Epithelial cell of proximal tubule (primary cell): ENCODE measurements at places on chromosomes 5 and 9. TPM values are rescaled to one million over a fixed set of nuclear protein-coding genes. Genes with fewer than 3 reads are reported as not detected.

DNA sequence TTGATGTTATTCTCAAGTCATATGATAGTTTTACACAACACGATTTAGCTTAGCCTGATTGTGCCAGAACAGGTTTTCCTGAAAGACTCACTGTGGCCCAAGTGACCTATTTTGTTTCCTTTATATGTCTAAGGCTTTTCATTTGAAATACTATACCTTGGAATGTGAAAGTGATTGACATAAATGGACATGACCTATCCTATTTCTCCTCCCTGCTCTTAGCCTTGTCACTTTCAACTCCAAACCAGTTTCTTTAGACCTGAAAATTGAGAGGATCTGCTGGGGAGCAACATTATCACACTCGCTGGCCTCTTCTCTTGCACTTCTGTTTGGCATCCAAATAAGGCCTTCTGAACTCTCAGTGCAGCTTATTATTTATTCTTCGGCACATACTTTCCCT is 496.8 kb downstream of the MAT2B start:
- DNase-seq: no peak

DNA sequence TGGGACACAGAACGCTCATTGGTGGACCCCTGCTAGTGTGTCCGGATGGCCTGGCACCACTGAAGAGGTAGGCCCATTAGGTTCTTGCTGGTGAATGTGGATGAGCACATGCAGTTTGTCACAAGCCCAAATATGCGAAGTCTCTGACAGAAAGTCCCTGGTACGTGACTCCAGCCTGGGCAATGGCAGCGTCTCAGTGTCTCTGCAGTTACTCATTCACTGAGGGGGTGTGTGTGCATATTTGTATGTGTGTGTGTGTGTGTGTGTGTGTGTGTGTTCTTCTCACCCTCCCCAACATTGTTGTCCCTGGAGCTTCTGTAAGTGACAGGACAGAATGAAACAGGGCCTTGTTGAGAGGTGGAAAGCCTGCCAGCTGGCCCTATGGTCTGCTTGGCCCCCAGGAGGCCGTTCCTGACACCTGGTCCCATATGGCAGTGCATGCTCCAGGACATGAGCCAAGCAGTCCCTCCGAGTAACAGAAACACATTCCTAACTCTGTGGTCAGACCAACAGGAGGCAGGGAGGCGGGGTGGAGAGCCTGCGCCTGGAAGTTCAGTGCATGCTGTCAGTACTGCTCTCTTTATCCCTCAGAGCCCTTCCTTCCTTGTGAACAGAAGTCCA is 169.9 kb downstream of the SLC28A3 start:
- DNase-seq: peak; percentile 89

The FAM153A gene
- 0.12 TPM in 1 of 2 replicates, not detected in the other for total RNA-seq

DNA sequence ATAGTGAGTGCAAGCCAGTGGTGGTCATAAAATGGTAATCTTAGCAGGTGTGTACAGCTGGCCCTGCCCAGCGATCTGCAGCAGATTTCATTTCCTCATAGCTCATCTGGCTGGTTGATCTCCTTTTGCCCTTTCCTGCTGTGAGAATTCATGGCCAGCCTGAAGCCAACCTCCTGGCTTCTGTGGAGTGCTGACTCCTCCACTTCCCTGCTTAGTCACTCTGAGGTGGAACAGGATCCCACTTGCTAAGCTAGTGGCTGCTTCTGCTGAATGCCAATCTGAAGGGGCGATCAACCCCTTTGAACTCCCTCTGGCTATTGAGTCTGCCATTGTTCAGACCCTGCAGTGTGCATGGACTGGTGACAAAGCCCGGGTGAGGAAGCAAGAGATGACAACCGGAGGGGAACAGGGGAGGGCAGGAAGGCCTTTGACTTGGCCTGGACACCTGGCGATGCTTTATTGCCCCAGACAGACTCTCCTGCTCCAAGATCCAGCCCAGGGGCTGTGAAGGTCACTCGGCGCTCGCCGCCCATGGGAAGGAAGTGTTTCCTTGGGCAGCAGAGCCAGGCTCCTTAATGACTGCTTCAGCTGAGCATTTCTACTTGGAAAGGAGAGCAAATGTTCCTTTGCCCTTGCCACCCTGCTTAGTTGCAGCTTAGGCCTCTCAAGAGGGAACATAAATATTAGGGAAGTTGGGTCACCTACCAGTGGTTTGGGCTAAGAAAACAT is 341.1 kb downstream of the ZSWIM6 start:
- peak; percentile 55 for DNase-seq

DNA sequence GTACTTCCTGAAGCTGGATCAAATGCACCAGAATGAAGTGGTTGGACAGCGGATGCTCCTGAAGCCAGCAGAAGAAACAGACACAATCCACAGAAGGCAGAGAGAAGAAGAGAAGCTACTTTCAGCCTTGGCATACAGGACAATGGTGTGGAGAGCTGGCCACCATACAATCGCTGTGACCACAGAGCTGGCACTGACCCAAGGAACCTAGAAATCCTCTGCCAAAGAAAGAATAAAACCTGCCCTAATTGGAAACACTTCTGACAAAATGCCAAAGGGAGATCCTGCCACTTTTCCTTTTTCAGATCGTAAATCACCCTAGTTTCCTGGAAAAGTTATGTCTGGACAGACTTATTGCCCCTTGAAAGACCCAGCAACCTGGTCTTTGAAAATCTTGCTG is 77.8 kb downstream of the BAAT start:
- no peak for DNase-seq

DNA sequence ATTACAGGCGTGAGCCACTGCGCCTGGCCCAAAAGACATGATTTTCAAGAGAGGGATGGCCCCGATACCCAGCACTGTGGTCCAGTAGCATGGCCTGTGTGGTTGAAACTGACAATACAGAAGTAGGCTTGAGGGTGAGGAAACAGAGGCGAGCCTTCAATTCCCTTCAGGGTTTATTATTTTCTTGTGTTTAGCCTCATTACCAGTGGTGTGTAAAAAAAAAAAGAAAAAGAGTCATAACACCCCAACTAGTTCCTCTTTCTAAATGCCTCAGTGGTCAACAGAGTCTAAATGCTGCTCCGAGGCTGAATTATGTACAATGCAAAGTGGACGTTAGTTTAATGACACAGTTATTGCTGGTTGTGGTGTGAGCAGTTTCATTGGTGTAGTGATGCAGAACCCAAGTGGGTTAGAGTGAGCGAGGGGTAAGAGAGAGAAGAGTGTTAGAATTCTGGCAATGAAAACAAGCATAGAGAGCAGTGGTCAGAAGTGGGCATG is 58.8 kb downstream of the SNX30 start:
- DNase-seq: no peak

- DNase-seq: no peak
Observed at GRCh38 chr9:132283863-132284262, 70.9 kb downstream of the SETX start.

The MYMK gene
- total RNA-seq: not detected in 2 replicates

The FBP1 gene
- total RNA-seq: 1.6 and 2.9 TPM in 2 replicates

DNA sequence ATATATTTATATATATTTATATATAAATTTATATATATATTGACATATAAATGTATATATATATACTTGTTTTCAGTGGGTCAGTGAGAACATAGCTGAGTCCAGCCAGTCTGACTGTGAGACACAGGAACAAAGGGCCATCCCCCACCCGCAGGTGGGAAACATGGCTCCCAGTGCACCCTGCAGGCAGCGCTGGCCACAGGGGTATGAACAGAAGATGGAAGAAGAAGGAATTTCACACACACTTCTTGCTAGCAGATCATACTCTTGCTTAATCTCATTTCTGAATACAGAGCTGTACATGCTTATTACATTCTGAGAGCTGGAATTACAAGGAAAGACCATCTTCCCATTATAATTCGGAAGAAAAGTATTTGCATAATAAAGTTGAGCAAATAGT is 595.4 kb downstream of the IRX1 start:
- DNase-seq: no peak

DNA sequence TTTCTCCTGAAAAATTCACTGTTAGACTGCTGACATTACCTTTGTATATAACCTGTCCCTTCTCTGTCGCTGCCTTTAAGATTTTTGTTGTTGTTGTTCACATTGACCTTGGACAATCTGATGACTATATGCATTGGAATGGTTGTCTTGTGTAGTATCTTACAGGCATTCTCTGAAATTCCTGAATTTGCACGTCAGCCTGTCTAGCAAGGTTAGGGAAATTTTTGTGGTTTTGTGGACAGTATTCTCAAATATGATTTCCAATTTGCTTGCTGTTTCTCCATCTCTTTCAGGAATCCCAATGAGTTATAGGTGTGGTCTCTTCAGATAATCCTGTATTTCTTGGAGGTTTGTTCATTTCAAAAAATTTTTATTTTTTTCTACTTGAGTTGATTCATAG is 140.8 kb downstream of the PRR16 start:
- DNase-seq: no peak

The PCDHGA3 gene
- 0.36 and 0.52 TPM in 2 replicates for total RNA-seq

GRCh38 chr9:96413302-96414221 is 4.6 kb downstream of the ZNF367 start:
- no peak for DNase-seq

DNA sequence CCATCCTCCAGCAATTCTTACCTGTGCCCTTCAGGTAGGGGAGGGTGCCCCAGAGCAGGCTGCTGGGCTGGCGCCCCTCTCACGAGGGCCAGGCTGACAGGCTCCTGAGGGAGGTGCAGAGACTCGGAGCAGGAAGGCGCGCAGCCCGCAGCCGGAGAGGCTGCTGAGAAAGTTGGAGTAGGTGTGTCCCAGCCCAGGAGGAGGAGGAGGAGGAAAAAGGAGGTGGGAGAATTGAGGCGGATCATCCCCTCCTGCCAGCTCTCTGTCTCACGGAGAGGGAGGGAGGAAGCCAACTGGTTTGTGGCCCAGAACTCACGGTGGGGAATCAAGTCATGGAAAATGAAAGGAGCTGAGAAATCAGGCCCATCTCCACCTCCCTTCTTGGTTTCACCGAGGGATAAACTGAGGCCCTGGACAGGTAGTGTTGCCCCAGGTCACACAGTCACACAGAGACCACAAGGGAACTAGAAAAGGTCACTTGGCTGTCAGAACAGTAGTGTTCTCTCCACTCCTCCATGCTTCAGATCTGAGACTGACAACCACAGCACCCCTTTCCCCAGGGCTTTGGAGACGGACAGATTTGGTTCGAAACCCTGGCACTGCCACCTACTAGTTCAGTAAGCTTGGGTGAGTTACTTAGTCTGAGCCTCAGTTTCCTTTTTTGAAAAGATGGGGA is at the start of gene FAT2:
TSS of gene FAT2 (minus strand) at position 188 of the 676 bp plus-strand sequence. CDS start 22,400 bp downstream, outside the sequence.
- DNase-seq: no peak

- no peak for DNase-seq
Observed at GRCh38 chr5:133523961-133524586, 88.3 kb downstream of the FSTL4 start.
